Stimulated activated CD4-positive, alpha-beta T cell treated with anti-CD3 and anti-CD28 coated beads, TNF-alpha, amount 100 ng/mL, for 24 hours (primary cell): ENCODE measurements at places on chromosomes 6 and 20.

- no peak for DNase-seq
These were observed 102.1 kb upstream of the LAMP5 start for GRCh38 chr20:9412309-9412708.

DNA sequence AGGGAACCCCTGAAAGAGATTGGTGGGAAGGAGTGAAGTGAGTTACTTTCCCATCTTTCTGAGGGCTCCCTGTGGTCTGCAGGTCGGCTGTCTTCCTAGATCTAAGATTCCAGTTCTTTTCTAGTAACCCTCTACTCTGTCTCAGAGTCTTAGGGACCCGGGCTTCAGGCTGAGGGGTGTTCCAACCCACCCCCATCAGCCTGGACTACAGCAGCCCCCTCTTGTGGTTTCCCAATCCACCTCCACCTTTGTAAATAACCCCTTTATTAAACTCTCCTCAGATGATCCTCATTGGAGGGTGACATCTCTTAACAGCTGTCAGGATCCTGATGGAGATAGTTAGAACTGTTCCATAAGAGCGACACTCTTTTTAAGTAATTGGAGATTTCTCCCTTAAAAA is 300.4 kb downstream of the LRFN2 start:
- no peak for DNase-seq

GRCh38 chr20:54456423-54456822 is 19.0 kb upstream of the DOK5 start:
- DNase-seq, result no peak

GRCh38 chr6:318243-318890 is 26.1 kb downstream of the DUSP22 start:
- no peak for DNase-seq

GRCh38 chr20:6575912-6576401 is 191.5 kb upstream of the BMP2 start:
- DNase-seq, result no peak

DNA sequence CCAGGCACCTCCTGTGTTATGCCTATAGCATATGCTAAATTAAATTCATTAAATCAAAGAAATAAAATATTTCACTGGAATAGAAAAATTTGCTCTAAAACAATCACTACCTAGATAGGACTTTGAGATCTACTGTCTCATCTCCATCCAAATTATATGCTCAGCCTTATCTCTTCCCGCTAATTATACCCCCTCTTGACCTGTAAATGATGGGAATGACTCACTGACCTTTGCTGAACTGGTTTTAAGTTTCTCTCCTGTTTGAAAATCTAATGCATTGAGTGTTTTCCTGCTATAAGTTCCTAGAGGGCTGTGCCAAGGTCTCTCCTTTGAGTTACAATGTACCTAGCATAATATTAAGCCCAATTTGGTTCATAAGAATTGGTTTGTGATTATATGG is 110.1 kb downstream of the BMP2 start:
- DNase-seq, result no peak

- no peak for DNase-seq
These were observed 20.8 kb downstream of the SLC24A3 start for GRCh38 chr20:19232997-19233794.
